Uterus (tissue), 4 donors: ENCODE measurements at places on chromosomes 4 and X. TPM values are rescaled to one million over a fixed set of nuclear protein-coding genes. Genes with fewer than 3 reads are reported as not detected.

ACE2 gene
- 0.62 TPM for total RNA-seq

DNA sequence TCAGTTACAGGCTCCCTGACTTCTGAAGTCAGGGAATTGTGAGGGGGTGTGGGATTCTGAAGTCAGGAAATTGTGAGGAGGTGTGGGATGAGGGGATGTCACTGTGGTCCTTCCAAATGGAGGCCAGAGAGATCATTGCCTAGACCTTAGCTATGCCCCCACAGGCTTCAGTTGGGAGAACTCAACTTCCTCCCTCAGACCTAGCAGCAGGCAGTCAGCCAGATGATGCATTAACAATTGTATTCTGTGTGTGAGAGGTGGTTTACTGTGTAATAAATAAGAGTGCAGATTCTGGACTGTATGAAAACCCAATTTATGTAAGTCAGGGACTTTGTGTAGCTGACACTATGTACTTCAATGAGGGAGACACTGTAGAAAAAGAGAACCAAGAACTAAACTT, 65.7 kb downstream of the FREM3 start:
- no peak overlapping the region for H3K27ac ChIP-seq
- no peaks in the 10 kb centered on the region for H3K27me3 ChIP-seq
- no peak for DNase-seq
- H3K4me1 ChIP-seq, result no peaks in the 10 kb centered on the region
- H3K4me3 ChIP-seq, result no peak overlapping the region
- H3K36me3 ChIP-seq, result no peaks in the 10 kb centered on the region

GRCh38 chr4:30116401-30116800, 603.8 kb upstream of the PCDH7 start:
- H3K27ac ChIP-seq, result no peak overlapping the region
- H3K4me3 ChIP-seq, result no peak overlapping the region
- no peaks in the 10 kb centered on the region for H3K4me1 ChIP-seq
- no peaks in the 10 kb centered on the region for H3K36me3 ChIP-seq
- DNase-seq, result no peak

DNA sequence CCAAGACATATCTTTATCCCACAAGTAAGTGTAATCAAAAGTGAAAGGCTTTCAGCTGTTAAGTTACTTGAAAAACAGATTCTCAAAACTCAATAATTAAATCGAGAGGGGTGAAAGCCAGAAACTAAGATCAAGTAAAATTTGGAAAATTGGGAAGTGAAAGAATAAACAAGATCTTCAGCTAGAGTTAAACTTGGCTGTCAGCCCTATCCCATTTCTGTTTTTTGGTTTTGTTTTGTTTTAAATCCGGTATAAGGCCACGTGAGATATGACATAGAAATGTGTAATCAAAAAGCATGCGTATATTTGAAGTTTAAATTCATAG, 856.8 kb downstream of the STIM2 start:
- no peak for DNase-seq
- no peak overlapping the region for H3K4me3 ChIP-seq
- H3K27me3 ChIP-seq, result no peaks in the 10 kb centered on the region
- H3K36me3 ChIP-seq, result no peaks in the 10 kb centered on the region

GRCh38 chr4:54359919-54360650, 131.0 kb downstream of the PDGFRA start:
- H3K4me3 ChIP-seq, result no peak overlapping the region
- no peak overlapping the region for H3K27ac ChIP-seq
- no peaks in the 10 kb centered on the region for H3K27me3 ChIP-seq
- no peaks in the 10 kb centered on the region for H3K4me1 ChIP-seq
- H3K36me3 ChIP-seq, result no peaks in the 10 kb centered on the region

DNA sequence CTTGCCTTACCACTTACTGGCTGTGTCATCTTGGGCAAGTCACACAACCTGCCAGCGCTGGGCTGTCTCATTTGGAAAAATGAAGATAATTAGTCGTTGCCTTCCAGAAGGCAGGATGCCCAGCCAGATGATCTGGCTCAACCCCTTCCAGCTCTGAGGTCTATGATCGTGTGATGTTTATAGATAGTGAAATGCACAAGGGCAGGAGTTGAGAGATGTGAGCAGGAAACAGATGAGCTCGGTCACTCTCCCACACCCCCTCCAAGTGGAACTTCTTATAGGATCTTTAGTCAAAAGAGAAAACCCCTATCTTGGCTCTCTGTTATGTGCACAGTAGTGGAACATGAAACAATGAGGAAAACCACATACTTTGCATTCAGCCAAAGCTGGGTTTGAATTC, 336.8 kb upstream of the PPARGC1A start:
- no peak overlapping the region for H3K27ac ChIP-seq
- H3K4me3 ChIP-seq, result no peak overlapping the region
- no peak for DNase-seq
- H3K4me1 ChIP-seq, result no peaks in the 10 kb centered on the region

DNA sequence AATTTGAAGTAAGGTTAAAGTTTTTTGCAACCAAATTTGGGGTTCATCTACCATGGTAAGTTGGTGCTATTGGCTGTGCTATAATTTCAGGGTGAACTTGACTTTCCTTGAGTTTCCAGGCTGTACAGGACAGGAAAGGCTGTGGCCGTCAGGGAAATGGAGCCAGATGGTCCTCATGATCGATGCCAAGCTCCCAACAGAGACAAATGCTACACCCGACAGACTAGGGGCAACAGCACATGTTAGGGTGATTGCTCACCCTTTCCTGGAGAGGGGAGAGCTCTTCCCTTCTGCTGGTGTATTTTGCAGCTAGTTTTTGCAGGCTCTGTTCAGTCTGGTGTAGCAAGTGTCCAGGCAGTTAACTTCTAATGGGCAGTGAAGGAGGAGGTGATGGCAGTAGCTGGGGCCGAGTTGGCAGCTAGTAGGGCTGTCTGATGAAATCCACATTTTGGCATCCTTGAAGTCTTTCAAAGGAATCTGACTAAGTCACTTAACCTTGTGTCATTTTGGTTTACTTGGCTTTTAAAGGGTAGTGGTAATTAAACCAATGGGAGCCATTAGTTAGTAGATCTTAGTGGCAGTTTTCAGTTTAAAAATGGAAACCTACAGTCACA, 47.8 kb downstream of the GAB1 start:
- H3K27ac ChIP-seq, result peak overlapping the region; percentile 96
- DNase-seq, result no peak
- H3K4me1 ChIP-seq, result peaks cover 11% of the 10 kb centered on the region
- H3K27me3 ChIP-seq, result no peaks in the 10 kb centered on the region
- no peak overlapping the region for H3K4me3 ChIP-seq

GRCh38 chr4:4990329-4990728, 28.9 kb downstream of the CYTL1 start:
- no peaks in the 10 kb centered on the region for H3K27me3 ChIP-seq
- H3K27ac ChIP-seq, result peak overlapping the region; percentile 88
- DNase-seq, result peak; percentile 56
- no peaks in the 10 kb centered on the region for H3K4me1 ChIP-seq
- H3K4me3 ChIP-seq, result no peak overlapping the region
- no peaks in the 10 kb centered on the region for H3K36me3 ChIP-seq

DNA sequence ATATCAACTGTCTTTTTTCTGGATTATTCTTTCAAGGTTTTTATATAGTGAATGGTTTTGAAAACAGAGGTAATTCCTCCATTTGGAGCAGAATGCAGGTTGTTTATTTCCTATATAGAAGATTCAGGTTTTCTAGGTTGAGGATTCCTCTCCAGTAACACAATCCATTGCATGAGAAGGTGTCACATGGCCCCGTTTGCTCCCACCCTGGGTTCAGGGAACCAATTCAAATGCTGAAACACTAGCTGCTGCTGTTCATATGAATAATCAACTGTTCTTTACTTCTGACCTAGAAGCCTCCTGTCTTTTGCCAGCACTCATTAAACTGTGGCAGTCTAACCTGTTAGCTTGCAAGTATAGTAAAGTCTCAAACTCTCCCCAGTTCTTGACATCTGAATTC, 1316.9 kb upstream of the TENM3 start:
- H3K4me3 ChIP-seq, result no peak overlapping the region
- H3K27ac ChIP-seq, result no peak overlapping the region
- no peak for DNase-seq
- no peaks in the 10 kb centered on the region for H3K4me1 ChIP-seq
